ENCODE measurements at places on chromosomes 2 and 18.

DNA sequence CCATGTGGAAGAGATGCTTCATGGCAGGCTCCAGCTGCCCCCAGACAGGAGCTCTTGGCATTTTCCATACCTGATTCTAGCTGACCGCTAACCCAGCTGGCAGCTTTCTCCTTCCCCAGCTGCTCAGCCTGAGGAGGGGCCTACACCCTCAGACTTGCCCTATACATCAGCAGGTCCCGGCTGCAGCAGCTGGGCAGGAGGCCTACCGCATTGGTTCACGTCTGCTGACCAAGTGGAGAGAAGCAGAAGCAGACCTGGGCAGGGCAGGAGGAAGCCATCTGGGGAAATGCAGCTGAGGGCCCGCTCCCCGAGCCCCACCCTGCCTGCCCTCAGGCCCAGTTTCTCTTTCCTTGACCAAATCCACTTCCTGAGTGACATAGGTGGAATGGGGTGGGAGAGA lies 50.7 kb downstream of the LBH start:
- no peak for DNase-seq

DNA sequence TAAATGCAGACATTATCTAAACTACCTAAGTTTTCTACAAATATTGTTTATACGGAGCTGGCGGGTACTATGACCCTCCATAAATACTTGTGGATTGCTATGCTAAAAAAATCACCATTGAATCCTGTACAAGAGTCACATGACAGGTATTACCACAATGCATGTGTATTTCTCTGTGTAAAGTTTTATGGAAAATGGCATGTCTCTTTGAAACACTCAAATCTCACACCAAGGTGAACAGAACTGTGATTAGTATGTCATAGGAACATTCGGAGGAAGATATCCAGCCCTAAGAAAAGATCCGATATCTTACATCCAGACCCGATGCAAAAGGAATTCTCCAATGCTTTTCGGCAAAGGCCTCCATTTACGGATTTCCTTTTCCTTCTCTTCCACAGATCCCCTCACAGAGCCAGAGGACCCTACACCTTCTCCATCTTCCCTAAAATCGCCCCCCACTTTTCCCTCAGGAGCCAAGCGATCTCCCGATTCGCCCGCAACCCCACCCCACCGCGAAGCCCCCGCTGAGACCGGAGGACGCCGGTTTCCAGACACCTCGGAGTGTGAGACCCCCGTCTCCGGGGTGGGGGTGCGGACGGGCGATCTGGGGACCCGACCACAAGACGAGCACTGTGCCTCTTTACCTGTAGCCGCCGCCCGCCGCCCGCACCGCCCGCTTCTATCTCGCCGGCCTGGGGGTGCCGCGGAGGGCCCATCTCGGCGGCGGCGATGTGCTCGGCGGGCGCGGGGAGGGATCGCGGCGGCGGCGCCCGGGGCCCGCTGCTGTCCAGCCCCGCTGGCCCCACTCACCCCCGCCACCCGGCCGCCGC lies 1.2 kb downstream of the SAP130 start:
- no peak for DNase-seq

DNA sequence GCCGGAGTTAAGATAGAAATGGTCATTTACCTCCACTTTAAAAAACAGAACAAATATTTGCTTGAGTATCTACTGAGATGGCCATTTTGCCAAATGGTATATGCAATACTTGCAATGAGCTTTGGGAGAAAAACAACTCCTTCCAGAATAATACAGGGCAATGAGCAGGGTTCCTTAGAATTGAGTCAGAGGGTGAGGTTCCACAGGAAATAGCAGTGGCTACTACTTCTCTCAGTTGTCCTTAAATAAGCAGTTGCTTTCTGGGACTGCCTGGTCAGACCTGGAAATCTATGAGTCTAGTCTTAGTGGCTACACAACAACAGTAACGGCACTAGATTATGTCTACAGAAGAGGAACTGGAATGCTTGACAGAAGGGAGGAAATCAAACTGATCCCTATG lies 80.9 kb upstream of the CCDC85A start:
- peak; percentile 3 for DNase-seq

- no peak for DNase-seq
Measured at GRCh38 chr2:102004581-102004980, 12.8 kb downstream of the IL1R2 start.

DNA sequence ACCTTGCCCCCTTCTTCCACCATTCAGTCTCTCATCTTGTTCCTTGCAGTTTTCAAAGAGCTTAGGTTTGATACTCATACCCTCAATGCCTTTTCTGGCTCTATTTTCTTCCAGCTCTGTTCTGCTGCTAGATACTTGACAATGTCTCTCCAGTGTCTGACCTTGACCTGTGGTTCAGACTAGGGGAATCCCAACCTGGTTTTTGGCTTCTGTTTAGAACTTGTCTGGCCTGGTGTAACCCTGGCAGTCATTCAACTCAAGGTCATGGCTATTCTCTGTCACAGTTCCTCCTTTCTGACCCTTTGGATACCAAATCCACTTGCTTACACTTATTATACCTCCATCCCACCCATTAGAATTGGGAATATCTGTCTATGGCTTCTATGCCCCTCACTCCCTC lies 31.8 kb upstream of the IMP4 start:
- DNase-seq = no peak

DNA sequence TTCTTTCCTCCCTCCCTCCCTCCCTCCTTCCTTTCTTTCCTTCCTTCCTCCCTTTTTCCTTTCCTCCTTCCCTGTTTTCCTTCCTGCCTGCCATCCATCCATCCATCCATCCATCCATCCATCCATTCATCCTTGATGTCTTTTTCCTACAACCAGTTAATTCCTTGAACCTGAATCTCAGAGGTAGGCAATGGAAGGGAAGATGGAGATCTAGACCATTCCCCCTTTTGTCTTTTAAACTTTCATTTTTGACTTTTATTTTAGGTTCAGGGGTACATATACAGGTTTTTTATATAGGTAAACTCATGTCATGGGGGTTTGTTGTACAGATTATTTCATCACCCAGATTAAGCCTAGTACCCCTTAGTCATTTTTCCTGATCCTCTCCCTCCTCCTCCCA lies 97.4 kb downstream of the OSBPL6 start:
- DNase-seq = no peak

GRCh38 chr2:219388121-219388906 lies 602 bp upstream of the DNPEP start:
- DNase-seq = peak; percentile 97

GRCh38 chr2:79855264-79856006 lies 342.6 kb downstream of the CTNNA2 start:
- DNase-seq = no peak
